Right renal pelvis (tissue), 4 donors: ENCODE measurements at places on chromosomes 7 and 10. TPM values are rescaled to one million over a fixed set of nuclear protein-coding genes. Genes with fewer than 3 reads are reported as not detected.

DNA sequence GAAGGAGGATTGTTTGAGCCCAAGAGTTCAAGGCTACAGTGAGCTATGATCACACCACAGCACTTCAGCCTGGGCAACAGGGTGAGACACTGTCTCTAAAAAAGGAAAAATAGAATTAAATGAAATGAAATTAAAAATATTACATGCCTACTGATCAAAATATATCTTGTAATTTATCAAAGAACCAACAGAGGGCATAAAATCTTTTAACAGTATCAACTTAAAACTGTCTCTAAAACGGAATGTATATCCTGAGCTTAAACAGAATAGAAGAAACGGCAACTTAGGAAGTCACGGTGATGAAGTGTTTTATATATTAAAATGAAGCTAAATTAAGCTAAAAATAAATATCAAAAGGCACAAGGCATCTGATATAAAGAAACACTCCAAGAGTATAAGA, 78.8 kb downstream of the MTPAP start:
- no peak for DNase-seq

Gene HOXA7
- polyA plus RNA-seq = 32.1 TPM

GRCh38 chr7:79785556-79785955, 332.1 kb upstream of the MAGI2 start:
- no peak for DNase-seq

- no peak for DNase-seq
Measured at GRCh38 chr7:114295522-114295921, 119.1 kb upstream of the FOXP2 start.

DNA sequence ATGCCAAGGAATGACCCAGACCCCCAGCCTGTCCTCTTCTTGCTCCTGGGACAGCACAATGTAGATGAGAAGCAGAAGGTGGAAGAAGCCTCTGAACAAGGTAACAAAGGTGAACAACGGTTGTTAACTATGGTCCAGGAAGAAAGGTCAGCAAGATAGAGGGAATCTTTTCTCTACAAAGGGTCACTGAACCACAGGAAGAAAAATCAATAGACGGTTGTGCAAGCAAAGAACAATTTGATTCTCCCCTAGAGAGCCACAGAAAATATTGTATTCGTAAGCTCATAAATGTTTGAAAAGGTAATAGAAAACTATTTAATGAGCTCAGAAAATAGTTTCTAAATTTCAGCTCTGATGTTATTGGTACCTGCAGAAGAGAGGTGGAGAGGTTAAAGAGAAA, 111.3 kb downstream of the ST8SIA6 start:
- DNase-seq = no peak

- DNase-seq = no peak
Measured at GRCh38 chr7:77235276-77235675, 35.7 kb upstream of the FGL2 start.

Gene TLX1
- 0.13 TPM for polyA plus RNA-seq

DNA sequence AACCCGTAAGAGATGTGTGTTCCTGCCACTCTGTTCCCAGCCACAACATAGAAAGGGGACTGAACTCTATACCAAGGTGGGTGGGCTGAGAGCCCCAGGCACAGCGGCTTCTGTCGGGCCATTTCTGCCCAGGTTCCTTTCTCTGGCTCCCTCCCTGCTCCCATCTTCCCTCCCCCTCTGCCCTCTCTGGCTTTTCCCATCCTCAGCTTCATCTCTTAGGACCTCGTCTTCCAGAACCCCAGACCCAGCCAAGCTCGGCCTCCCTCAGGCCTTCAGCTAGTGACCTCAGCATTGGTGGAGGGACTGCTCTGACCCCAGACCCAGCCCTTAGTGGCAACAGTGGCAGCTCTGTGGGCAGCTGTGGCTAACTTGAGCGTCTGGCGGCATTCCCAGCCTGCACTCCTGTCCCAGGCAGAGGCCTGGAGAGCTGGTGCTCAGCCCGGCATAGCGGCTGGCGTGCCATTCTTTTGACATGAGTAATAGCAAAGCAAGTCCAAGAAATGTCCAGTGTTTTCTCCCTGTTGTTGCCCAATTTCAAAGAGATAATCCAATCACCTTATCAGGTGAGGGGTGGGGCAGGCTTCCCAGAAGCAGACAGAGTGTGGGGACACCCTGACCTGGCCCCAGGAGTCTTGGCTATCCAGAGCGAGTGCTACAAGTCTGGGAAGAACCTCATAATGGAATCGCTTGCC, 15.9 kb downstream of the PTPRE start:
- no peak for DNase-seq

Gene PDCD4
- 234 TPM for polyA plus RNA-seq

DNA sequence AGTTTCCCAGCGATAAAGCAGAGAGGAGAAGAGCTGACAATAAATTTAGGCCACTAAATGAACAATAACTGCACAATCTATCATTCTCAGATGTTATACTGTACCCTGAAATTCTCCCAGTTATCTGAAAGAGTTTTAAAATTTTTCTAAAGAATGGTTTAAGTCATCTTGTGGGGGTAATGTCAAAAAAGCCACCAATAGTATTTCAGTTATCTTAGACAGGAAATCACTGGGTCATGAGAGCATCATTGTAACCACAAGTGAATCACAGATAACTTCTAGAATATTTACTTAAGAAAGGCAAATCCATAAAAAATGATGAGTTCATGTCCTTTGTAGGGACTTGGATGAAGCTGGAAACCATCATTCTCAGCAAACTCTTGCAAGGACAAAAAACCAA, 147.1 kb downstream of the DNAJB9 start:
- DNase-seq = no peak

Gene MBL2
- not detected for polyA plus RNA-seq

GRCh38 chr7:18828994-18829857, 288.2 kb downstream of the TWIST1 start:
- no peak for DNase-seq

Gene AGR2
- polyA plus RNA-seq = 60.7 TPM

GRCh38 chr10:49243610-49244283, 55.2 kb upstream of the C10orf71 start:
- DNase-seq = no peak
